ENCODE measurements at places on chromosomes 6 and 20. TPM values are rescaled to one million over a fixed set of nuclear protein-coding genes. Genes with fewer than 3 reads are reported as not detected.

CRISP3 gene
- total RNA-seq: not detected

NR2E1 gene
- not detected for total RNA-seq

SLC16A10 gene
- 4.1 TPM for total RNA-seq

BHLHE23 gene
- total RNA-seq: 23.9 TPM

GDAP1L1 gene
- total RNA-seq: 111 TPM

MRPS10 gene
- total RNA-seq: 25.9 TPM

MAP1LC3A gene
- total RNA-seq: 143 TPM

HDGFL1 gene
- total RNA-seq: not detected

DNA sequence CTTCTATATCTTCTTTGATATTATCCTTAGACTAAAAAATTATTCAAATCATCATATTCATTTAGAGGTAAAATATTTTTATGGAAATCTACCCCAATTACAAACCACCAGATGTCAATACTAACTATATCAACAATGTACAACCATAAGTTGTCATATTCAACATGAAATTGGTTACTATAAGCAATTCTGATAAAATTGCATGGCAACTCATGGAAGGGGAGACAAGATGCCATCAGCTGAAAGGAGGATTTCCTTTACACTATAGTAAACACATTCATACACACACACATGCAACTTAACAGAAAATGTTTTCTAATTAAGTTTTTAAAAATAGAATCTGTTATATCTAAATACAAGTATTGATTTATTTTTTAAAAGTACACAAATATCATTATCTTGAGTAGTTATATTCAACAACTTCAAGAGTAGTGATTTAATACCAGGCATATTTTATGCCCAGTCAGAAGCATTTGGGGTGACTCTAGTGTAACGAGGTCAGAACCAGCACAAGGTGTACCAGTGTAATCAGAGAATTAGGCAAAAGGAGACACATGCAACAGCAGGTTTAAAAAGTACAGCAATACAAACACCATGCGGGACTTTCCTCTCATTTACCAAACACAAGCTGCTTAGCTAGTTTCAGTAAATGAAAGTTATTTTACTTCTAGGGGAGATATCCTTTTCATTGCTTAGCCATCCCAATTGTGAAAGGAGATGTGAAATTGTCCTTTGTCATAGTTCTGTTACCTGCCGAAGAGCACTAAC lies 1.0 kb downstream of the FILIP1 start:
- no peak for DNase-seq

GRCh38 chr20:41738604-41739206 lies 120.5 kb upstream of the CHD6 start:
- peak; percentile 78 for DNase-seq

DNA sequence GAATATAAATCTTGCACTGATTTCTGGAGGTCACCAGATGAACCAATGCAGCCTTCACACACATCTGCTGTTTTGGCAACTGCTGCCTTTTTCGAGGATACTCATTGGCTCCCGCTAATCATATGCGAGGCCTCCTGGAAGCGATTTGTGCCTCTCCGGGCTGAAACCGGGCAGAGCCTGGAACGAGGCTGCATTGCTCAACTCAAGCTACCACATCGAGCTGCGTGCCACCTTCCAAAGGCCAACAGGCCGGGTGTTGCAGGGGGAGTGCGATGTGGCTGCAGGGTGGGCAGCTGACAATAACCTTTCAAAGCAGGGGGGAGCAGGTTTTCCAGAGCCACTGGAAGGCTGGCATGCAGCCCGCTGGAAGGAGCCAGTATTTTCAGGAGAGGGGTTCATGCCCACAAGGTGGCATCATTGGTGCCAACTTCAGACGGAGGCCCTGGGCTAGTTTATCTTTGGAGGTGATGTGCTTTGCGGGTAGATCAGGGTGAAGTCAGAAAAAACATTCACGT lies 122.6 kb upstream of the IFNGR1 start:
- peak; percentile 60 for DNase-seq

- DNase-seq: no peak
Measured at GRCh38 chr6:90934966-90935365, 348.1 kb upstream of the MAP3K7 start.

GRCh38 chr6:107292715-107293271 lies 166.6 kb downstream of the PDSS2 start:
- peak; percentile 18 for DNase-seq

DNA sequence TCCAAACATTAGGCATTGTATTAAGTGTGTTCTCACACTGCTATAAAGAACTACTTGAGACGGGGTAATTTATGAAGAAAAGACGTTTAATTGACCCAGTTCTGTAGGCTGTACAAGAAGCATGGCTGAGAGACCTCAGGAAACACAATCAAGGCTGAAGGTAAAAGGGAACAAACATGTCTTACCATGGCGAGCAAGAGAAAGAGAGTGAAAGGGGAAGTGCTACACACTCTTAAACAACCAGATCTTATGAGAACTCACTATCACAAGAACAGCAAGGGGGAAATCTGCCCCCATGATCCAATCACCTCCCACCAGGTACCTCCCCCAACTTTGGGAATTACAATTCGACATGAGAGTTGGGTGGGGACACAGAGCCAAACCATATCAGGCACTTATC lies 86.6 kb upstream of the TOP1 start:
- DNase-seq: no peak

DNA sequence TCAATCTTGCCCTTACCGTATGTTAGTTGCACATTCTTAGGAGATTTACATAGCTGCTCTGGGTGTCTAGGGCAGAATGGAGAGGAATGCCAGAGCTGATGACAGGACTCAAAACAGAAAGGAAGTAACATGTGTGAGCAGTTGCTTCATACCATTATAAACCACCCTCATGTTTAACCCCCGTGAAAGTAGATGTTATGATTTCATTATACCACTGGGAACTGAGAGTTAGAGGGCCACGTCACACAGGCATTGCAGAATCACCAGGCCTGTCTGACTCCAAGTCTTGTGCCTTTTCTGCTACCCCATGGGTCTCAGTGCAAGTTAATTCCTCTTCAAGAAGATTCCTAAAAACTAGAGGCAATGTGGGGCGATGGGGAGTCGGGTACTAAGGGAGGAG lies 23.5 kb upstream of the SIM1 start:
- DNase-seq: no peak

GRCh38 chr6:18289283-18289682 lies 25.0 kb upstream of the DEK start:
- no peak for DNase-seq

- DNase-seq: peak; percentile 25
Measured at GRCh38 chr20:63363013-63363957, 2.1 kb upstream of the CHRNA4 start.

GRCh38 chr6:81806793-81807565 lies 54.5 kb upstream of the TENT5A start:
- no peak for DNase-seq

GRCh38 chr6:11279284-11279689 lies 46.8 kb upstream of the NEDD9 start:
- no peak for DNase-seq

DNA sequence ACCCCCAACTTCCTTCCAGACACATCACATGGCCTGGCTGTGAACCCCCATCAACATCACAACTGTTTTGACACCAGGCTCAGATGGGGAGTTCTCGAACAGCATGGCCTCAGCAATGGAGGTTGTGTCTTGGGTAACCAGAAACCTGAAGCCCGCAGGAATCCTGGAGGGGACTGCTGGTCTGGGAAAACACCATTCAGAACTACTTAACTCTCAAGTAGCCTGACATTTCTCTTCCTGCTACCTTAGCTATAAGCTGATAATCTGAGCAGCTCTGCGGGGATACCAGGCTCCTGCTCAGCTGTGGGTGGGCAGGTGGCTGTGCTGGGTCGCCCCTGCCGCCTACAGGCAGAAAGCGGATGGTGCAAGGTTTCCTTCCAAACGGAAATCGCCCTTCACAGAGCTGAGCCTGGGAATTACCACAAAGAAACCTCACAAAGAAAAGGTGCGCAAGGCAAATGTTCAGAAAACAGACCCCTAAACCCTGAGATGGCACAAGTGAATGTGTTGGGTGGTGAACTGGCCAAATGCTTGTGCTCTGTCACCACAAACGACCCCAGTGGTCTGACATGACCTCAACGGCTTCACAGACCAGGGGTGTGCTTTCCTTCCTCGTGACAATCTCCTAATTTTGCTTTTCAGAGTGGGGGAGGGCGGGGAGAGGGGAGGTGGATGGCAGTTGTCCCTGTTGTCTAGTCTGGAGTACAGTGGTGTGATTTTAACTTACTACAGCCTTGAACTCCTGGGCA lies 29.5 kb downstream of the SNX5 start:
- peak; percentile 83 for DNase-seq

GRCh38 chr20:944148-944547 lies 28.0 kb upstream of the ANGPT4 start:
- no peak for DNase-seq

DNA sequence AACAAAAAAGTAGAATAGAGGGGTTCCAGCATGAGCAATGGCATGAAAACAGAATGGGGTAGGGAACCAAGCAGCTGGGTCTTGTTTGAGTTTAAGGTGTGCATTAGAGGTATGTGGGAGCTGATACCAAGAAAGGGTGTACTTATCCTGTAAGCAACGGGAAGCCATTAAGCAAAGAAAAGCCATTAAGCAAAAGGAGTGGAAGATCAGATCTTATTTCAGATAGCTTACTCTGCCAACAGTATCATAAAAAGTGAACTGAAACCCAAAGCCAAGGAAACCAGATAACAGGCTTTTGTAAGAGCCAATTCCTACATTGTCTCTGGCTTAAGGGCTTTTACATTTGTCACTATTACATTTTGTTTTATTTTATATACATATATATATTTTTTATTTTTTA lies 21.3 kb upstream of the BEND6 start:
- DNase-seq: no peak

GRCh38 chr20:19943061-19943521 lies 74.1 kb upstream of the NAA20 start:
- no peak for DNase-seq

DNA sequence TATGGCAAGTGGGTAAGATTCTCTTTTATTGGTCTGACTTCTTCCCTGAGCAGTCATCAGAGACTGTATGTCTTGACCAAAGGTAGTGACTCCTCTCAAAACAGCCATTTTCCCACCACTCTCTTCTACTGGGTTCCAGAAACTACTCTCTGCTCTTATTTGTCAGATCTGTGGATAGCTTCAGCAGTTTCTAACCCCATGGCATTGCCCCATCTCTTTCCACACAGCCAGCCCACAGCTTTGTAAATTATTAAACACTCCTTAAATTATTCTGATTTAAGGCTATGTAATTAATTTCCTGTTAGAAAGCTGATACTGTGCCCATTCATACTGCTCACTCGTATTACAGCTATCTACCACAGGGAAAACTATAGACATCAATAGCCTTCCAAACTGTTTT lies 138.4 kb upstream of the CNR1 start:
- no peak for DNase-seq

- DNase-seq: no peak
Measured at GRCh38 chr6:110656492-110656891, 158.8 kb downstream of the CDK19 start.

- DNase-seq: no peak
Measured at GRCh38 chr6:162313922-162314660, 413.5 kb downstream of the PRKN start.

DNA sequence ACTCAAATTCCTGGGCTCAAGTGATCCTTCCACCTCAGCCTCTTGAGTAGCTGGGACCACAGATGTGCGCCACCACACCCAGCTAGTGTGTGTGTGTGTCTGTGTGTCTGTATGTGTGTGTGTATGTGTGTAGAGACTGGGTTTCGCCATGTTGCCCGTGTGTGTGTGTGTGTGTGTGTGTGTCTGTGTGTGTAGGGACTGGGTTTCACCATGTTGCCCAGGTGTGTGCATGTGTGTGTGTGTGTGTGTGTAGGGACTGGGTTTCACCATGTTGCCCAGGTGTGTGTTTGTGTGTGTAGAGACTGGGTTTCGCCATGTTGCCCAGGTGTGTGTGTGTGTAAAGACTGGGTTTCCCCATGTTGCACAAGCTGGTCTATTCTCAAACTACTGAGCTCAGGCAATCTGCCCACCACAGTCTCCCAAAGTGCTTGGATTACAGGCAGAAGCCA lies 28.3 kb downstream of the CDK5RAP1 start:
- DNase-seq: no peak

Data from glutamatergic neuron (in vitro differentiated cells).